ENCODE measurements at places on chromosomes 7 and 10.

DNA sequence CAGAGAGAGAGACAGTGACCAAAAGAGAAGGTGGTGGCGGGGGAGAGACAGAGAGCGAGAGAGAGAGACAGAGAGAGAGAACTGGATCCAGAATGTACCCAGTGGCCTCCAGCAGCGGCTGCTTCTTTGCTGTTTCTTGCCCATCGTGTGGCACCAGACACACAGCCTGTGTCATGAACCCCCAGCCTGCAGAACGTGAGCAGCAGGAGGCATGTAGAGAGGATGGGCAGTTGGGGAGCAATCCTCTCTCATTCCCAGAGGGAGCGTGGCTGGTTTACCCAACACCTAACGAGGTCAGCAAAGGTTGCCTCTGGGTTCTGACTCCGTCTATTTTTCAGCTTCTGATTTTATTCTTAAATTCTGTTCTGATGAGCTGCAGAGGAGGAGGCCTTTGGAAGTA, 168.1 kb downstream of the ADARB2 start:
- DNase-seq, result no peak

- DNase-seq, result no peak
Observed at GRCh38 chr7:95687759-95688343, 84.5 kb upstream of the DYNC1I1 start.

GRCh38 chr7:128124786-128125185, 93.5 kb upstream of the LRRC4 start:
- DNase-seq, result no peak

GRCh38 chr10:79129361-79129997, 60.7 kb downstream of the ZMIZ1 start:
- no peak for DNase-seq

DNA sequence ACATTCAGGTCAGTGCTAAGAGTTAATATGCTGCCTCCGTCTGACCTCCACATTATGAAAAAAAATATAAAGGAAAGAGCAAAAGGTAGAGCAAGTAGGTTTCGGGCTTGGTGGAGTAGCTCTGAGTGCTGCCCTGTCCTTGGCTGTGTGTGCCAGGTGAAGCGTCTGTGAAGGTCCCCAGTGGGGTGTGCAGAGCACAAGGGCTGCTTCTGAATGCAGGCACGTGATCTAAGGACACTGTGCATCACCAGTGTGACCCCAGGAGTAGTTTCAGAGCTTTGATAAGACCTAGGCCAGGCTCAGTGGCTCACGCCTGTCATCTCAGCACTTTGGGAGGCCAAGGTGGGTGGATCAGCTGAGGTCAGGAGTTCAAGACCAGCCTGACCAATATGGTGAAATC, 36.0 kb downstream of the KLF6 start:
- DNase-seq, result no peak

GRCh38 chr7:133675510-133676218, 422.8 kb downstream of the EXOC4 start:
- DNase-seq, result no peak

DNA sequence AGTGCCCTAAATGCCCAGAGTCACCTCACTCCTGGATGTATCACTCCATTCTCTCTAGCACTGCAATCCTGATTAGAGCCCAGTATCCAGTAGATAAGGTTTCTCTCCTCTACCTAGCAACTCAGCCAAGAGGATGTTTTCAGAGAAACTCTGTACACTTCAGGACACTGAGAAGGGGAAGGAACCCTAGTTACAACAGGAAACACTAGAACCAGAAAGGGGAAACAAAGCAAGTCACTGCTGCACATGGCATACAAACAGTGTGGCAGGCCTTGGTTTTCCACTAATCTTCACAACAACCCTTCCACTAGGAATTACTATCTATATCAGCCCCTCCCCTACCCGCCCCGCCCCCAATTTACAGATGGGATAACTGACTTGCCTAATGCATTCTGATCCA, 1.6 kb downstream of the FAM204A start:
- DNase-seq, result no peak

- no peak for DNase-seq
Observed at GRCh38 chr10:11003679-11004078, 14.0 kb upstream of the CELF2 start.

GRCh38 chr10:9807846-9808245, 1209.8 kb upstream of the CELF2 start:
- DNase-seq, result no peak

GRCh38 chr7:76211216-76211615, 9.5 kb downstream of the SRRM3 start:
- no peak for DNase-seq

GRCh38 chr7:44724276-44724675, 24.4 kb upstream of the ZMIZ2 start:
- DNase-seq, result no peak

GRCh38 chr10:98664329-98665042, 217.8 kb upstream of the HPS1 start:
- DNase-seq, result no peak

DNA sequence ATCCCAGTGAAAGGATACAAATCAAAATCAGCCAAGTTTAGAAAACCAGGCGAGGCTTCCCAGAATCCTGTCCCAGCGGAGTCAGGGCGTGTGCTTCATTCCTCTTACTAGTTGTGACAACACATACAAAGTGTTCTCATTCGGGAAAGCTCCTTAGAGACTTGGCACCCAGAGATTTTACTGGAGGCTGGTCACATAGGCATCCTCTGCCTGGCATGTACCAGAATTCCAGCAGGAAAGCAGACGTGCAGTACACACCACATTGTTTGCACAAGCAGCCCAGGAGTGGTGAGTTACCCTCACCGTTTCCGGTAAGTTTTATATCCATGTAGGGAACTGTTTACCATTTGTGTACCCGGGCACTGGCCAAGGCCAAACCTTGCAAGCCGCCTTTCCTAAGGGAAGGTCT, 34.9 kb downstream of the MMRN2 start:
- no peak for DNase-seq

DNA sequence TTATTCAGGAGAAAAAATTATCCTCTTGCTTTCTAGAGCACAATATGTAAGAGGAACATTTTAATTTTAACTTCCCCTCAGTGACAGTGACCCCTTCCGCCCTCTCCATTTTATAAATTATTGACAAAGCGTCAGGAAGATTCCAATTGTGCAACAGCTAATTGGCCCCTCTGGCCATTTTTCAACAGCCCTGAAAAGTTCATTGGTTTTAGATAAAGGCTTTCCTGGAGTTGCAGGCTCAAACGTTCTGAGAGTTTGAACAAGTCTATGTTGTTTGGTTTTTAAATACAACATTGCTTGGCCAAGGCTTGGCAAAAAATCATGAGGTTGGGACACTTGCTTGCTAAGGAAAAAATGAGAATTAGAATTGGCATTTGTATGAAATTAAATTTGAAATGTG, 422.2 kb upstream of the ANKRD30A start:
- DNase-seq, result no peak

- DNase-seq, result no peak
Observed at GRCh38 chr10:123882177-123882576, 9.4 kb downstream of the CPXM2 start.

DNA sequence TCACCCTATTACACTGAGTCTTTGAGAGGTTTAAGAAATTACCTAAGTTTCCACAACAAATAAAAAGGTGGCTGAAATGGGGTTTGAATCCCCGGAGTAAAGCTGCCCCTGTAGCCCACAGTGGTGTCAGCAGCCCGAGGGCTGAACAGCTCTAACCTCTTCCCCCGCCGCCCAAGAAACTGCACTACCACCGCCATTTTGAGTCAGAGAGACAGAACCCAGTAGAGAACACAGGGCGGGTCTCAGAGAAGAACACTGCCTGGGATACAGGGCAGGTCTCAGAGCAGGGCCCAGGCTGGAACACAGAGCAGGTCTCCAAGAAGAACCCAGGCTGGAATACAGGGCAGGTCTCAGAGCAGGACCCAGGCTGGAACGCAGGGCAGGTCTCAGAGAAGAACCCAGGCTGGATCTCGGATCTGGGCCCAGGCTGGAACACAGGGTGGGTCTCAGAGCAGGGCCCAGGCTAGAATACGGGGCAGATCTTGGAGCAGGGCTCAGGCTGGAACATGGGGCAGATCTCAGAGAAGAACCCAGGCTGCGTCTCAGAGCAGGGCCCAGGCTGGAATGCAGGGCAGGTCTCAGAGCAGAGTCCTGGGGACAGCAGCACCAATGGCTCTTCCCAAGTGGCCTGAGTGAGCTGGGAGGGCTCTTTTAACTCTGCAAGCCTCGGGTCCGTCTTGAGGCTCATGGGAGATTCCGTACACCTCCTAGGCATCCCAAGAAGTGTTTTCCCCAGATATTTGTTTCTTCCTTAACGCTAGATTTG, 85.9 kb upstream of the LANCL2 start:
- no peak for DNase-seq

- no peak for DNase-seq
Observed at GRCh38 chr10:91597197-91597881, 35.5 kb downstream of the PPP1R3C start.

GRCh38 chr7:138460176-138460648, at the start of gene TRIM24:
TSS of gene TRIM24 (plus strand) at chr7:138460259. CDS start at chr7:138460549, 290 bp downstream.
- DNase-seq, result no peak

GRCh38 chr7:68433462-68434070, 1164.7 kb upstream of the AUTS2 start:
- no peak for DNase-seq

GRCh38 chr7:48876087-48876486, 48.3 kb upstream of the CDC14C start:
- DNase-seq, result no peak

- DNase-seq, result no peak
Observed at GRCh38 chr7:81594767-81595166, 175.1 kb downstream of the HGF start.

DNA sequence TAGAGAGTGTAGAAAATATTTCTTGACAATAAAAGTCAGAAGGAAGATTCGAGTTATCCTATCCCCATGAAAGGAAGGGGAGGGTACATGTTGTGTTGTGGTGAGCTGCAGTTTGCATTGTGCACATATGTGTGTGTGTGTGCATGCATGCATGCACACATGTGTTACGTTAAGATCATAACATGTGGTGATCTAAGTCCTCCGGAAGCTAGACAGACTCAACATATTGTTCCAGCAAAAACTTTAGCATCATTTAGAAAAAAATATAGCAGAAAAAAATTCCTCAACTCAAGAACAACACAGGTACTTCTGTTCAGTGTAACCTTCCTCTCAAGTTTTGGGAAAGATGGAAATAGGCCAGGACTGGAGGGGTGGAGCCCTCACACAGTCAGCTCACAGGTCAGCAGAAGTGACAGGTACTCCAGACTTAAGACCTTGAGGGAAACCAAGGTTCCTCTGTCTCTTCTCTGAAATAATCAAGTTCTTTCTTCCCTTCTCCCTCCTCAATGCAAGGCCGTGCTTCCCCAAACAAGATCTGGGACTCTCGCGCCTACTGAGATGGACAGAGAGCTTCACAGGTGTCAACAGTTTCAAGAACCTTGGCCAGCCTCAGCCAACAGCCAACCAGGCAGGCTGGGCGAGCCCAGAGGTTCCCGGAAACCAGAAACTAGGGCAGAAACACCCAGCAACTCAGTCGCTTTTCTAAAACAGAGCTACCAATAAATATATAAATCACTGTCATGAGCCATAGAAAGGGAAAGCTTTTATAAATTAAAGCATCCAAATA, 205.2 kb downstream of the FAM107B start:
- no peak for DNase-seq

- DNase-seq, result no peak
Observed at GRCh38 chr10:75538144-75538543, 106.7 kb downstream of the LRMDA start.

- DNase-seq, result no peak
Observed at GRCh38 chr10:5566614-5567013, 41.9 kb downstream of the CALML3 start.

- no peak for DNase-seq
Observed at GRCh38 chr10:7192061-7192460, 218.8 kb downstream of the SFMBT2 start.

- DNase-seq, result no peak
Observed at GRCh38 chr10:9390516-9390915, 1336.0 kb downstream of the GATA3 start.

GRCh38 chr10:124340033-124340760, 78.5 kb downstream of the OAT start:
- no peak for DNase-seq

- no peak for DNase-seq
Observed at GRCh38 chr7:36526863-36527548, 137.3 kb downstream of the ANLN start.

GRCh38 chr7:101608772-101609713, 20.1 kb downstream of the MYL10 start:
- DNase-seq, result no peak

GRCh38 chr10:93465806-93466675, 16.1 kb downstream of the MYOF start:
- DNase-seq, result no peak

- DNase-seq, result no peak
Observed at GRCh38 chr7:5997210-5997808, 11.5 kb downstream of the PMS2 start.

DNA sequence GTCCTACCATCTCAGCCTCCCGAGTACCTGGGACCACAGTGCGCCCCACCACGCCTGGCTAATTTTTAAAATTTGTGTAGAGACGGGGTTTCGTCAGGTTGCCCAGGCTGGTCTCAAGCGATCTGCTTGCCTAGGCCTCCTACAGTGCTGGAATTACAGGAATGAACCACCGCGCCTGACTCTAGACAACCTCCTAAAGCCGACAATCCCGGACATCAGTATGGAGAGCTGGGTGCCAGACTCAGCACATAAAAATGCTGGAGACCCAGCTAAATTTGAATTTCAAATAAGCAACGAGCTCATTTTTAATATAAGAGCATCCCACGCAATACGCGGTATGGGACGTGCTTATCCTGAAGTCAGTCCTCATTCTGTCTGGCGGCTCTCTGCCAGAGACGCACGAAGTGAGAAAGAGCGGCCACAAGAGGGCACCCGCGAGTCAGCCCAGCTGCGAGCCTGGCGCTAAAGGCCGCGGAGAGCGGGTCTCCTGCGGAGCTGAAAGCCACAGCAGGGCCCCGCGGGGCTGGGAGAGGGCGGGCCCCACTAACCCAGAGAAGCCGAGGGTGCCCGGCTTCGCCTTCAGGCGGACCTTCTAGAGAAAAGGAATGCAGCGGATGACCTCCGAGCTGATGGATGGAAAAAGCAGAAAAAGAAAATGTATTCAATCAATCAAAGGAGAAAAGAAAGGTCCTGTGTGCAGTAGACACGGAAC, 7.0 kb downstream of the CALY start:
- no peak for DNase-seq

DNA sequence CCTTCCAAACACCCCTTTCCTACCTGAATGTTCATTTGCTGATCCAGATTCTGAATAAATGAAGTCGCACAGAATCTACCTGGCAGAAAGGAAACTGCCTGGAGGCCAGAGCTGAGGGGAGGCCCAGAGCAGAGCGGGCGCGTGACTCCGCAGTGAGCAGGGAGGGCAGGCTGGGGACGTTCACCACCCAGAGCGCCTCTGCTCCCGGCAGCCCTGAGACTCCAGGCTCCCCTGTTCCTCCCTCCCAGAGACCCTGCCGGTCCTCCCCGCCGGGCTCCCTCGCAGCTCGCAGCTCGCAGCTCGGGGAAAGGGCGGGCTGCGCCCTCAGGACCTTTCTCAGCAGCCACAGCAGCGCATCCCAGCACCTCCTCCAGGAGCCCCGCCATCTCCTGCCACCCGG, 176.7 kb upstream of the ZNF32 start:
- no peak for DNase-seq

DNA sequence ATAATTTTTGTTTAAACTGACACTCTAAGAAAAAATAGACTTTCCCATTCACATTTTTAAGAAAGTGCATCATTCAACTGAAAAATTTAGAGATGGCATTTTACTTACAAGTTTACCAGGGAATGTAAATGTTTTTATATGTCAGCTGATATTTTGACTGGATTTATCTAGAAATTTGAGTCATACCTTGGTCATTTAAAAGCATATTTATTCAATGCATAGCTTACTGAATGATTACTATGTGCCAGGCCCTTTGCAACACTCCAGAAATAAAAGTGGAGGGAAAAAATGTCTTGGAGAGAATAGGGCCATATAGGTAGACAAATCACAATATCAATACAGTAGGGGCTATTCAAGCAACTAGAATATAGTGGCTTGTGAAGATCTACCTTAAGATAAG, 98.4 kb upstream of the FAM3C start:
- no peak for DNase-seq
